ENCODE measurements at places on chromosomes 3 and 15.

DNA sequence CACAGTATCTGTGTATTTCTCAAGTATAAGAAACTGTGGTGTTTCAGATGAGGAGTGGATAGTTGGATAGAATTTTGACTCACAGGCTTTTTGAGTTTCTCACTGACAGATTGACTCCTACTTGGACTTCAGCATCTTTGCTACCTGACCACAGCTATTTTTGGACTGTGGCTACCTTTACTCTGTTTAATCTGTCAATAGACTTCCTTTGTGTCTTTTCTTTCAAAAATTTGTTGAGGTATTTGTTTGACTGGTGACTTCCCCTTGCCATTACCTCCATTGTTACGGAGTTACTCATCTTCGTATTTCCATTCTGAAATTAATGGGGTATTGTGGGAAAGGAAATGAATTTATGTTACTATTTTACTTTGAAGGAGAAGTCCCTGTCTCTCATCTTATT, 123.8 kb downstream of the AGBL1 start:
- no peak overlapping the region for H3K27ac ChIP-seq
- H3K4me3 ChIP-seq: no peak overlapping the region
- 0 out of 2 replicates have a peak, but pooled peaks cover 2% of the 10 kb centered on the region for H3K4me1 ChIP-seq
- no peaks in the 10 kb centered on the region for H3K27me3 ChIP-seq
- DNase-seq: no peak
- no peaks in the 10 kb centered on the region for H3K36me3 ChIP-seq

DNA sequence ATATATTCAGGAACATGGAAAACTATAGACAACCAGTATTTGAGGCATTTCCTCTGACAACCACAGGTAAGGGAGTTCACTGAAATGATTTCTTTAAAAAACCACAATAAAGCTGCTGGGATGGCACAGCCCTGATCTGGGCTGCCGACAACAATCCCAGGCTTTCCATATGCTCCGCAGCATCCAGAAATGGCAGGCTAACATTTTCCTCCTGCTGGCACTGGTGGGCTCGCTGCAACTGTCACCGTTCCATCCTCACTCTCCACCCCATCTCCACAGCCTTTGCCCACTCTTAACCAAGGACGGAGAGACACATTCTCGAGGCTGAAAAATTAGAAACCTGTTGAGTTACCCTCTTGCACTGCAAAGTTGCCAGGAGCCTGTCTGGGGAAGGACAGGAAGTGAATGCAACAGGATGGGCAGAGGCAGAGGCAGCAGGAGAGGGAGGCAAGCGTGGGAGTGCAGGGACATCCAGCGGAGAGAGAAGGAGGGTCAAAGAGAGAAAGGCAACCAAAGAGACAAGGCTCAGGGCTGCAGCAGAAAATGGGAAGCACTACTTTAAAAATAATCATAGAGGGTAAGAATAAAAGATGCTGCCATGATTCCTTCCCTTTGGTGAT, 79.0 kb upstream of the ARRDC4 start:
- no peak overlapping the region for H3K4me3 ChIP-seq
- H3K27ac ChIP-seq: no peak overlapping the region
- no peaks in the 10 kb centered on the region for H3K4me1 ChIP-seq
- H3K36me3 ChIP-seq: no peaks in the 10 kb centered on the region
- H3K27me3 ChIP-seq: no peaks in the 10 kb centered on the region

- no peak overlapping the region for H3K4me3 ChIP-seq
- H3K27me3 ChIP-seq: peaks cover 42% of the 10 kb centered on the region
- H3K36me3 ChIP-seq: no peaks in the 10 kb centered on the region
These were observed 699 bp upstream of the MESP1 start for GRCh38 chr15:89751748-89752147.

- H3K27me3 ChIP-seq: no peaks in the 10 kb centered on the region
- DNase-seq: no peak
- H3K4me3 ChIP-seq: no peak overlapping the region
- H3K27ac ChIP-seq: no peak overlapping the region
- H3K36me3 ChIP-seq: no peaks in the 10 kb centered on the region
- no peaks in the 10 kb centered on the region for H3K4me1 ChIP-seq
These were observed 141.0 kb downstream of the CHDH start for GRCh38 chr3:53705024-53705745.

DNA sequence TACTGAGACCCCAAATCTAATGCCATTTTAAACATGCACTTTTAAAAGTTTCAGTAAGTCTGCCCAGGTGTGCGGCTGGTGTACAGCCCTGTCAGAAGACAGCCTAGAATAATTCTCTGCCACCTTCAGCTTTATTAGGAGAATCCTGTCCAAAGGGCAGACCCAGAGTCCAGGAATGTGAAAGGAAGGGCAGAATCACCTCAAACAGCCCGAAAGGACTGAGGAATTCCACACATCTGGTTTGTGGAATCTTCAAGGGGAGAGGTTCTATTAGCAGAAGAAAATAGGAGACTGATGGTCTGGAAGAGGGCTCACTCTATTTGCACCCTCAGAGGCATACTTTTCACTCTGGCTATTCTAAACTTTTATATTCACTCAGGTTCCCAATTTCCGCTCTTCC, 46.6 kb downstream of the TYRO3 start:
- no peaks in the 10 kb centered on the region for H3K27me3 ChIP-seq
- H3K4me1 ChIP-seq: no peaks in the 10 kb centered on the region
- no peaks in the 10 kb centered on the region for H3K36me3 ChIP-seq
- H3K27ac ChIP-seq: no peak overlapping the region
- H3K4me3 ChIP-seq: no peak overlapping the region

DNA sequence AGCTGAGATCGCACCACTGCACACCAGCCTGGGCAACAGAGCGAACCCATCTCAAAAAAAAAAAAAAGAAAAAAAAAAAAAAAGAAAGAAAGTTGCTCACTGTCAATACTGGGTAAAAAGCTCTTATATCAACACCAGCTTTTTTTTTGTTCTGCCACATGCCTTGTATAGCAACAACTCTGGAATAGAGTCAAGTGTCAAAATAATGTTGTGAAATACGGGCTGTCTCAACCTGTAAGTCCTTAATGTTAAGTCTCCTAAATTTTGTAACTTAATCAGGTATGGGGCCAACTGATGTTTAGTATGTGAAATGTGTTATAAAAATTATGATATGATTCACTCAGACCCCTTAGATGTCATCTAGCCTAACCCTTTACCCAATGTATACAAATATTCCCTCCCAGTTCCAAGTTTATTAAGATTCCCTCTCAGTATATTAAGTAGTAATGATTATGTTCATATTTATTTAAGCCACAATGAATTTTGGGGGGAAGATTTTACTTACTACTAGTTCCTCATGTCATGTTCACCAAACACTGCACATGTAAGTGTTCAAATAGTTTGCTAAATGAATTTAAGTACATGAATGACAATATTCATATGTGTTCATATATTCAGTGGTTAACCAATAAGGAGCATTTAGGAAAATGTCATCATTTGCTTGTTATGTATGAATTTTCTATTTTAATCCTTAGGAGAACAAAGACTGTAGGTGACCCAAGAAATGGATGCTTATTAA, 52.2 kb downstream of the GPR160 start:
- H3K27me3 ChIP-seq: no peaks in the 10 kb centered on the region
- H3K36me3 ChIP-seq: peaks cover 3% of the 10 kb centered on the region
- no peak overlapping the region for H3K4me3 ChIP-seq

DNA sequence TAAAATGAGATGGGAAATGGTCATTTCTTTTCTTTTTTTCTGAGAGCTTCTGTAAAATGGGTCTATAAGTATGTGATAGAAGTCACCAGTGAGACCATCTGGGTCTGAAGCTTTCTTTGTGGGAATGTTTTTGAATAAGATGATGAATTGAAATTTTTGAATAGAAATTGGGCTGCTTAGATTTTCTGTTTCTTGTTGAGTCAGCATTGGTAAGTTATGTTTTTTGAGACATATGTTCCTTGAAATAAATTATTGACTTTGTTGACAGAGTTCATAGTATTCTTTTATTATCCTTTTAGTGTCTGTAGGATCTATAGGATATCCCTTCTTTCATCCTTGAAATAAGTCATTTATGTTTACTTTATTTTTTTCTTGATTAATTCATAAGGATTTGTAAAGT, 208.1 kb downstream of the OPA1 start:
- no peaks in the 10 kb centered on the region for H3K36me3 ChIP-seq
- H3K27ac ChIP-seq: no peak overlapping the region
- 0 out of 2 replicates have a peak, but pooled peaks cover 1% of the 10 kb centered on the region for H3K4me1 ChIP-seq
- no peaks in the 10 kb centered on the region for H3K27me3 ChIP-seq

DNA sequence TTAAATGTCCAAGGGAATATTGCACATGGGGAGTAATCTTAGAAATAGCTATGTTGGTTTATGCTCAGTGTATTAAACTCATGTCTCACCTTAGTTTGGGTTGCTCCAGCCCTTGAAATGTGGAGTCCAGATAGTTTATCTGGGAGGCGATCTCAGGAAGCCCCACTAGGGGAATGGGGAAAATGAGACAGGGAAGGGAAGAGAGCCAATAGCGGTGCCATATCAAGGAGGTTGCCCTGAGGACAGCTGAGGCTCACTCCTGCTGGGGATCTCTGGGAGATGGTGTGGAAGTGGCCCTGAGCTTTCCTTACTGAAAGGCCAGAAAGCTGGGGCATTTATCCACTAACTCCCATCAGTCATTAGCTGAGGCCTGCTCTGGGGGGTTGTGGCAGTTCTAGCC, 43.3 kb upstream of the POLR2M start:
- DNase-seq: no peak
- no peaks in the 10 kb centered on the region for H3K27me3 ChIP-seq
- no peak overlapping the region for H3K4me3 ChIP-seq
- H3K36me3 ChIP-seq: no peaks in the 10 kb centered on the region
- no peak overlapping the region for H3K27ac ChIP-seq

DNA sequence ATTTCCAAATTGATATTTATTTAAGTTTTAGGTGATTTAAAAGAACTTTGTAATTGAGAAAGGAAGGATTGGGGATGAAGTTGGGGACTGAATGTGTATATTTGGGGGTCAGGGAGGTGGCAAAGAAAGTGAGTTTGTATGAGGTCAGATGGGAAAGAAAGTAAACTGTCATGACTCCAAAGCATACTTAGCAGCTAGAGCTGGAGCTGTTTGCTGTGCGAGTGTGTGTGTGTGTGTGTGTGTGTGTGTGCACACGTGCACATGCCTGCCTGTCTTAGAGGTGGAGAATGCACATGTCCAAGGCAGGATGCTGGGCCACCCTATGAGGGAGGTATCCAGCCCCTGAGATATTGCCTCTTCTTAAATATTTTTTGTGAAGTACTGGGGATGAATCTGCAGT, 21.0 kb downstream of the BOC start:
- H3K36me3 ChIP-seq: no peaks in the 10 kb centered on the region
- no peak overlapping the region for H3K4me3 ChIP-seq

DNA sequence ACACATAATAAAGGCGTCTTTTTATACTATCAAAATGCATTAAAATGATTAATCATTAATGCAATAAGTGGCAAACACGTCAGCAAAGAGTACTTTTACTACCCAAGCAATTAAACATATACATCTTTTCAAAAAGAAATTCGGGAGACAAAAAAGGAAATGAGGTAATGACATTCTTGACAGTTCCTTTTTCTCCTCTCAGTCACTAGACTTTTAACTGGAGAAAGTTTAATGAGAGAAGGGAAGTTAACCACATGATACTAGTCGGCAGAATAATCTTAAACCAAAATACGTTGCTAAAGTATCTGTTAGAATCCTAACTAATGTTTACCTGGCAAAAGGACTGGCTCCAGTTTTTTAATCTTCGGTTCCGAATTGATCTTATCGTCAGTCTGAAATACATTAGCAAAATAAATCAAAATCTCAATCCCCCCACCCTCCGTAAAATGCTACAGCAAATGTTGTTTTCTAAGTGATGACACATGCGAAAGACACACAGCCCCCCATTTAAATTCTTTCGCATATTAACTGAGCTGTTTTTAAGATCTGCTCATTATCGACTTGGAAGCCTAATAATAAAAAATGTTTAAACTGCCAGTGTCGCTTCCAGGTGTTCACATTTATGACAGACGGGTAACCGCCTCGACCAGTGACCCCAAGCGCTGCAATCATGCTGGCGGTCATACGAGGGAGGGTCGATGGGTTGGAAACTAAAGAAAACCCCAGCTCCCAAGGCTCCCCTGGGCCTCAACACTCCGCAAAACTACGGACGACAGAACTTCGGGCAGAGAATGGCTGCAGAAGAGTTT, 778 bp downstream of the MTMR10 start:
- H3K27me3 ChIP-seq: no peaks in the 10 kb centered on the region
- H3K4me1 ChIP-seq: no peaks in the 10 kb centered on the region
- no peak overlapping the region for H3K27ac ChIP-seq
- H3K36me3 ChIP-seq: no peaks in the 10 kb centered on the region
- DNase-seq: no peak

- DNase-seq: no peak
- no peak overlapping the region for H3K4me3 ChIP-seq
- no peak overlapping the region for H3K27ac ChIP-seq
- no peaks in the 10 kb centered on the region for H3K4me1 ChIP-seq
These were observed 37.8 kb upstream of the BCL6 start for GRCh38 chr3:187783098-187783497.

GRCh38 chr15:73923156-73923487, 3.1 kb upstream of the LOXL1 start:
- H3K36me3 ChIP-seq: no peaks in the 10 kb centered on the region
- no peak for DNase-seq
- H3K27ac ChIP-seq: no peak overlapping the region
- H3K27me3 ChIP-seq: no peaks in the 10 kb centered on the region

DNA sequence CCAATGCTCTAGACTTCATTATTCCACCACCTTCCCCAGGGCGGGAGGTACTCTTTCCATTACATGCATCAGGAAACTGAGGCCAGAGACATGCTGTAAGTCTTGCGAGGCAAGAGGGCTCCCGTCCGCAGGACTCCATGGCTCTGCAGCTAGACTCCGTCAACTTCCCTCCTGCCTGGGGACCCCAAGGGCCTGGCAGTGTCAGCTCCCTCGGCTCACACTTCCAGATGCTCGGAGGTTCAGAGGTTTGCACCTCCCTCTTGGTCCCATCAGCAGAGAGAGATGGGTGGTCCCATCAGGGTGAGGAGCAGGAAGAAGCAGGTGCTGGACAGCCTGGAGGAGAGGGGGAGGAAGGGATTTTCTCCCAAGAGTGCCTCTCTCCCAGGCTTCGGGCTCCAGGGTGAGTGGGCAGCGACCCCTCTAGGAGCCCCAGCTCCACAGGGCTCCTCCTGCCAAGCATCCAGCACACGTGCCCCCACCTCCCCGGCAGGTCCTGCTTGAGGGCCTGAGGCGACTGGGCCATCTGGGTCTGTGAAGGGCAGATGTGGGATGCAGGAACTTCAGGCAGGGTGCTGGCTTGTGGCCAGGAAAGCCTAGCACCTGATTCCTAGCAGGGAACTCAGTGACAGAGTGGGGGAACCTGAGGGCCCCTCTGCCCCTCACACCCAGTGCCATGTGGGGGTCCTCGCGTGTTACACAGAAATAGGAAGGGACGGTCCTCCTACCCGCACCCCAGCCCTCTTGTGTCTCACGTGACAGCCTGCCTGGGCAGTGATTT, 9.3 kb downstream of the PAK6 start:
- peaks cover 6% of the 10 kb centered on the region for H3K27me3 ChIP-seq
- no peak overlapping the region for H3K4me3 ChIP-seq
- DNase-seq: no peak

Data from iPS DF 6.9 (cell line).